ENCODE measurements at places on chromosomes 2 and 18.

DNA sequence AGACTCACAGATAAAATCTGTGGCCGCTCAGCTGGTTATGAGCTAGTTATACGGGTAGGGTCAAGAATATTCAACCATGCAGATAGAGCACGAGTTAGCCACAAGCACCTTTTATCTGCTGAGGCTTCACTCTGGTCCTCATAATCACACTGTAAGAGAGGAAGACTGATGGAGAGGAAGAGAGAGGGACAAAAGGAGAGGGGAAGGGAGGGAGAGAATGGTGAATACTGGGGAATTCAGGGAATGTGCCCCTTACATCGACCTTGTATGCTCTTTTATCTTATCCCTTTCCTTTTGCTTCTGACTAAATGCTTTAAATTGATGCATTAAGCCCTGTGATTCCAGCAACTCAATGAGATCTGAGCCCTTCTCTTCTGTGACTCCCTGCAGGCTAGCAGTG, 333.1 kb downstream of the DSEL start:
- no peaks in the 10 kb centered on the region for H3K4me1 ChIP-seq
- H3K27ac ChIP-seq: no peak overlapping the region
- H3K27me3 ChIP-seq: no peaks in the 10 kb centered on the region
- no peak overlapping the region for H3K4me3 ChIP-seq

DNA sequence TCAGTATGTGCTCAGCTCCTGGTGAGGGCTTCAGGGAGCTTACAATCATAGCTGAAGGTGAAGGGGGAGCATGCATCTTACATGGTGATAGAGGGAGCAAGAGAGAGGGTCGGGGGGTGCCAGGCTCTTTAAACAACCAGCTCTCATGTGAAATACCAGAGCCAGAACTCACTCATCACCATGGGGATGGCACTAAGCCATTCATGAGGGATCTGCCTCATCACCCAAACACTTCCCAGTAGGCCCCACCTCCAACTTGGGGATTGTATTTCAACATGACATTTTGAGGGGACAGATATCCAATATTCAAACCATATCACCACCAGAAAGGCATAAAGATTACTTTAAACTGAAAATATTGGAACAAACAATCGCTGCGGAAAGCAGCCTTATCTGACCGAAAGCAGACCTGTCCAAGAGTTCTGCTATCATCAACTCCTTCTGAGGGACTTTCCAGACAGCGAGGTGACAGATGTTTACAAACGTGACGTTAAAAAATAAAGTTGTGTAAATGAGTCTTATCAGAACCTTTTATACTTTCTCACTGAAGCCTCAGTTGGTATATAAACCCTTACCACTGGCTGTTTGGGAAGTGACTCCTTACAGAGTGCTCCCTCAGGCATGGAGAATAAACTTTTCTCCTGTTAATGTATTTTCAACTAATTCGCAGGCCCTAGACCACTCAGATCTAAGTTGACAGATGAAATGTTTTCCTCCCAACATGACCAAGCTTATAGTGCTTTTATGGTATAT, 35.5 kb upstream of the PTH2R start:
- H3K27ac ChIP-seq: no peak overlapping the region
- H3K4me1 ChIP-seq: no peaks in the 10 kb centered on the region
- no peaks in the 10 kb centered on the region for H3K36me3 ChIP-seq
- H3K4me3 ChIP-seq: no peak overlapping the region

- H3K4me1 ChIP-seq: no peaks in the 10 kb centered on the region
- DNase-seq: no peak
These were observed 182.9 kb downstream of the VWC2L start for GRCh38 chr2:214593727-214594126.

DNA sequence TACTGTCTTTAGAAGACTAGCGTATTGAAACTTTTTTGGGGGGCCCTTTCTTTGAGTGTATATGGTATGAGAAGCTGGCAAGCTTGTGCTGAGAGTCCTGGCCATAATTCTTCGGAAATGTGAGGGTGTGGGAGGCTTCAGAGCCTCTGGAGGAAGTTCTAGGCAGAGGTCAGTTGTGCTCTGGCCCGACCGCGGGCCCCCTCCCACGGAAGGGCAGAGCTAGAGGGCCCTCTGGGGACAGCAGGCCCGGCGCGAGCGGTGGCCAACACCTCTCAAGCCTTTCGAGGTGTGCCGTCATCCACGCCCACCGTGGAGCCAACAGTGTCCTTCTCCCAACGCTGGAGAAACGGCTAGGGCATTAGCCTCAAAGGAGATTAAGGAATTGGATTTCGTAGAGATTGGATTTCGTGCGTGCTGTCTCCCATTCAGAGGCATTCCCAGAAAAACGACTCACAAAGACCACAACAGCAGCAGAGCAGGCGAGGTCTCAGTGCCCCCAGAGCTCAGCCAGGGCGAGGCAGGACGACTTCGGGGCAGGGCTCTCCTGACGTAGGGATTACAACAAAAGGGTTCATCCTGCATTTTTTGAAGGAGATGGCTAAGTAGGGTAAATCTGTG, 2.2 kb upstream of the MTCL1 start:
- no peak for DNase-seq
- H3K27ac ChIP-seq: no peak overlapping the region
- peaks cover 55% of the 10 kb centered on the region for H3K27me3 ChIP-seq
- H3K36me3 ChIP-seq: peaks cover 2% of the 10 kb centered on the region
- no peak overlapping the region for H3K4me3 ChIP-seq

- H3K4me1 ChIP-seq: no peaks in the 10 kb centered on the region
- no peaks in the 10 kb centered on the region for H3K27me3 ChIP-seq
- DNase-seq: no peak
- H3K36me3 ChIP-seq: no peaks in the 10 kb centered on the region
- H3K4me3 ChIP-seq: no peak overlapping the region
These were observed 127.4 kb upstream of the CYP26B1 start for GRCh38 chr2:72275084-72275483.

Data from activated CD8-positive, alpha-beta T cell treated with anti-CD3 and anti-CD28 coated beads, Interleukin-2, amount 10 ng/mL, durations not matched to agents 7 days and 5 days (primary cell).